NCI-H1417 (cell line): ENCODE measurements at places on chromosomes 5 and 9.

DNA sequence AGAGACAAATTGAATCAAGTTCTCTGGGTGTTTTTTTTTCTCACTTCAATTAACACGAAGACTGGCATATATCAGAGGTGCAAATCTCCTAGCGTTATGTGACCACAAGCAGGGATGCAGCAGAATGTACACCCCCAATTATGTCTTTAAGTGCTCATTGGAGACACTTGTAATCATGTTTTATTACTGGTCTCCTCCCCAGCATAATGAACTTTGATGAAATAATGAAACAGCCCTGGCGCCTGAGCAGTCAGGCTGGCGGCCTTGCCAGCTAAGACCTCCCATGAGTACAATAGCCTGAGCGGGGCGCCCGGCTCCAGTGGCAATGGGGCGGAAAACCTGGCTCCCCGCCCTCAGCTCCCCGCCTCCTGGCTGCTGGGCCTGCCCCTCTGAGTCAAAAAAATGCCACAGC is 209.4 kb upstream of the MSX2 start:
- DNase-seq: peak; percentile 59

DNA sequence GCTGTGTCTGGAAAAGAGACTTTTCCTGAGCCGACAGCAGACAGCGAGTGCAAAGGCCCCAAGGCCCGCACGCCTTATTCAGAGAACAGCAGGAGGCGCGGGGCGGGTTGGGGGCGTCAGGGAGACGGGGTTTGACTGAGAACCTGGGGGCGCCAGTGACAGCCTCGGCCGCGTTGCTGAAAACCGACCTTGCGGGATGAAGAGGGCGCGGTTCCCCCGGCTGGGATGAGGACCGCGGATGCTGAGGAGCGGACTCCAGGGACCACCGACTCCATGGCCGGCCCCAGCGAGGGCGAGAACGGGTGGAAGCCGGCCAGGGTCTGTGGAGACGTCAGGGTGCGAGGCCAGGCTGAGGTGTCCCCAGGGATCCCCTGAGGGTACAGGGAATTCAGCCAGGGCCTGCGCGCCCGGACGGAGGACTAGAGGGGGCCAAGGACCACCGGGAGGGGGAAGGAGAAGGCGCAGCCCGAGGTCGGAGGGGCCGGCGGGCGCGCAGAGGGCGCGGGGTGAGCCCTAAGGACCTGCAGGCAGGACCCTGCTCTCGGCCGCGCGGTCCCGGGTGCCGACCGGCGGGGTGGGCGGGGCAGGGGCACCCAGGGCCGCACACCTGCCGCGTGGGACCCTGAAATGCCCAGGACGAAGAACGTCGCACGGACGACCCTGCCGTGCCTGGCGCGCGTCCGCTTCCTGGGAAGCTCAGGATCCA is 837 bp upstream of the AHRR start:
- DNase-seq: no peak

- no peak for DNase-seq
Observed at GRCh38 chr5:71880536-71880935, 161.5 kb downstream of the CARTPT start.

DNA sequence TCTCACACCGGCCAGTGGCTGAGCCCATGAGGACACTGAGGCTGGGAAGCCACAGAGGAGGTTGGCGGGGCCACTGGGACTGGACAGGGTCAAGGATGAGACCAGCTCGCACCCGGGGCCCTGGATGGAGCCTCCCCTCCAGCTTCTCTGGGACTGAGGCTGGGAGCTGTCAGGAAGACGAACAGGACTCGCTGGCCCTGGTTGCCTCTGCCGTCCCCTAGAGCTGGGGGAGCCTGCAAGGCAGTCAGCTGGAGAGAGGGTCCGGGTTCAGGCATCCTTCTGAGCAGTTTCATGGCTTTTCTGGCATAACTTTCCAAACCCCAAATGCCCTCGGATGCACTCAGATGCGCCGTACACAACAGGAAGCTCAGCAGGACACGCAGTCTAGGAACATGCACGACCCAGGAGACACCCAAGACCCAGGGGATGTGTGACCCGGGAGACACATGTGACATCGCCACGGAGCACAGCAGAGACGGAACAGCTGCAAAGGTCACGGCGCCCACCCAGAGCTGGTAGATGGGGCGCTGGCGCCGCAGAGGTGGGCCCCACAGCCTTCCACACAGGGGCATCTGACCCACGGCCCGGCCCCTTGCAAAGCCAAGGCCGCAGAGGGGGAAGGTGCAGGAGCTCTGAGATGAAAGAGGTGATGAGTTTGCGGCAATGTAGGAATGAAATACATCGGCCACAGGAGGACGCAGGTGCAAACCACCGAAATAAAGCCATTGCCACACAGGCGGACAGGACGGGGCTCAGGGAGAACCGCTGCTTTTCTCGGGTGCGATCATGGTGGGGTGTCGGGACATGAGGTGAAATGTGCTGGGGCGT is 17.1 kb downstream of the TPPP start:
- no peak for DNase-seq

GRCh38 chr9:134632329-134632728 is 9.3 kb upstream of the COL5A1 start:
- no peak for DNase-seq

DNA sequence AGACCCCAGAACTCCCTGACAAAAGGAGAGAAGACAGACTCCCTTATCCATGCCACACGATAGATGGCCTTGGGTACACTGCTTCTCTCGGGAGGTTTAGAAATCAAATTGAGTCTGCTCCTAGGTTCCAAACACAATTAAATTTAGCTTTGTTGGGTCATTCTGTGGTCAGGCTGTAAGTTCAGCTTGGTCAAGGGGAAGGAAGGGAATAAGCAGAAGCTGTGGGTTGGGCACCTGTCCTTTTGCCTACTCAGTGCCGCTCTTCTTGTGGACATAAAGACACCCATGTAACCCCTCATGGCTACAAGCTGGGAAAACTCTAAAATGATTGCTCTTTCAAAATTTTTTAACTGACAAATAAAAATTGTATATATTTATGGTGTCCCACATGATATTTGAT is 19.1 kb upstream of the AK3 start:
- no peak for DNase-seq

DNA sequence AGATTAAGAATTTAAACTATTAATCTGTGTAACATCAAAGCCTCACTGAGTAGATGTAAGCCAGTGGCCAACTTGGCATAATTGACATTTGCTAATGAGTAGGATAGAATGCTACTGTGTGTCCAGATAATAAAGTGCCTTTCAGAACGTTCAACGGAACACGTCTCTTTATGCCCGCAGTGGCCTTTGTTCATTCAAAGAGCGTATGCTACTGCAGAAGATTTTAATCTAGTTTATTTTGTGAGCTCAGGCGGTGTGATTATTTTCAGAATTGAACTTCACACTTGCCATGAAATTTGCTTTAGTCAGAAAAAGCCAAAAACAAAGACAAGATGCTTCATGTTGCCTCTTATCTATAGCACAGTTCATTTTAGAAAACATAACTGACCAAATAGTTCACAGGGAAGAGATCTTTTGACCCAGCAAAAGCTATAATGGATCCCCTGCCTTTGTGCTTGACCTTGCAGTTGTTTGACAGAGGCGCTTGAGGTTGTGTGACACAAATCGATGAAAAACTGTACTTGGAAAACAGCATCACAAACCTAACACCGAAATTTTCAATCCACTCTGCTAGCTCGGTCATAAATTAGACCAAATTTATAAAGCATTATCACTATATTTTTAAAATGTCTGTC is 530.9 kb upstream of the TYRP1 start:
- no peak for DNase-seq

GRCh38 chr5:137563646-137564397 is 64.7 kb upstream of the SPOCK1 start:
- peak; percentile 45 for DNase-seq

DNA sequence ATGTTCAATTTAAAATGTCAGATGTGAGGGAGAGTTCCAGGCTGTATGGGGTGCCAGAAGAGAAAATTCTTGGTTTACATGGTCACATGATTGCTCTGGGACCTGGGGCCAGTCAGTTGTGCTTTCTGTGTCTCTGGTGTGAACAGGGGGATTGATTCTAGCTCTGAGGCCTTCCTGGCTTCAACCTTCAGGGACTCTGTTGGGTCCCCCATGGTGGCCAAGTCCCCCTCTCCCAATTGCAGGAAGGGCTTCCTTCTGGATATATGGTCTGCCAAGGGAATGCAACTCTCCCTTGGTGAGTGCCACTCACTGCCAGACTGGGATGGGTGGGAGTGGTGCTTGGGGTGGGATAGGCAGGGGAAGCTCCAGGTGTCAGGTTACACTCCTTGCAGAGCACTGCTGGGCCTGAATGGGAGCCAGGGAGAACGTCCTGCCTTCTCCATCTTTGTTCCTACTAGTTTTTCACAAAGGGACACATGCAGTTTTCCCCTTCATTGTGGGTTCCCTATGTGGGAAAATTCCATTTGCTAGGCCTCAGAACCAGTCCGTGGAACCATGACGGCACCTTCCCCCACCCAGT is 153.2 kb downstream of the MELK start:
- DNase-seq: no peak

- DNase-seq: peak; percentile 61
Observed at GRCh38 chr9:83472221-83472665, 66.0 kb downstream of the FRMD3 start.

GRCh38 chr5:89041976-89042375 is 159.0 kb upstream of the MEF2C start:
- DNase-seq: no peak

GRCh38 chr9:121566481-121567465 is 67.1 kb upstream of the GGTA1 start:
- DNase-seq: no peak

DNA sequence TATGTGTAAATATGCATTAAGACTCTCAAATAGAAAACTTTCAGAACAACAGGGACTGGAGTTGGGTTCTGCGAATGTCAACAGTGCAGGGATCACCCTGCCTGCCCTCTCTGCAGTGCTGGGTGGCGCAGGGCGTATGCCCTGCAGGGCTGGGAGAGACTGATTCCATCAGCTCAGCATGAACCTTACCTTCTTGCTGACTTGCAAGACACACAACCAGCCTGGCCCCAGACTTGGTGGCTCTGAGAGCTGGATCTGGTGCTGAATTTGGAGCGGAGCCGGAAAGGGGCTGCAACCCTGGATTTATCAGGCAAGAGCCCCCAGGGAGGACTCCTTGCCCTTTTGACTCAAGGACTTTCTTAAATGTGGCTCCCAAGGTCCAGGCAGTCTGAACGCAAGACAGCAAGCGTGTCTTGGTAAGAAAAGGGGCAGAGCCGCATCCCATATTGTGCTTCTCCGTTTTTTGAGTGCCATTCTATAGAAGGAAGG is 376.0 kb upstream of the IRX2 start:
- DNase-seq: no peak

GRCh38 chr5:105754056-105754455 is 1916.7 kb downstream of the EFNA5 start:
- no peak for DNase-seq
